Gastrocnemius medialis (tissue), 4 donors: ENCODE measurements at places on chromosomes 6 and 20.

GRCh38 chr20:61765871-61766654 lies 299.6 kb downstream of the TAF4 start:
- no peak for DNase-seq

GRCh38 chr6:157497579-157497978 lies 116.6 kb downstream of the ZDHHC14 start:
- no peak for DNase-seq

- no peak for DNase-seq
These were observed 1424.8 kb upstream of the EYS start for GRCh38 chr6:67131827-67132226.

DNA sequence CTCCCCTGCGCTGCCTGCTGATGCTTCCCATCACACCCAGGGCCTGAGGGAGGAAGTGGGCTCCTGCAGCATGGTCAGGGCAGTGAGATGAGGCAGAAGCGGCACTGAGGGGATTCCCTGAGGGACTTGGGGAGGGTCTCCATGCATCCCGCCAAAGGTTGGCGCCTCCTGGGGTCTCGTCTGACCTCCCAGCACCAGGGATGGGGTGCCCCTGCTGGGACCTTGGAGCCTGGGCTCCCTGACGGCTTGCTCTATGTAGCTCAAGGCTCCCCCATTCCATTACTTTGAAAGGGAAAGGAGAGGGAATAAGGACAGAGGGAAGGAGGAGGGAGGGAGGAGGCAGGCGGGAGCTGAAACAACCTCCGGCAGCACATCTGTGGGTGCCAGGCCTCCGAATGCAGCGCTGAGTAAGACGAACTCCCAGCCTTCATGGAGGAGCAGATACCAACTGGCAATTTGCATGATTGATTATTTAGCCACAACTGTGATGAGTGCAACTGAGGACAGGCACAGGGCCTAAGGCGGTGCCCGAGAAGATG lies 259.3 kb downstream of the ERMARD start:
- DNase-seq: no peak

DNA sequence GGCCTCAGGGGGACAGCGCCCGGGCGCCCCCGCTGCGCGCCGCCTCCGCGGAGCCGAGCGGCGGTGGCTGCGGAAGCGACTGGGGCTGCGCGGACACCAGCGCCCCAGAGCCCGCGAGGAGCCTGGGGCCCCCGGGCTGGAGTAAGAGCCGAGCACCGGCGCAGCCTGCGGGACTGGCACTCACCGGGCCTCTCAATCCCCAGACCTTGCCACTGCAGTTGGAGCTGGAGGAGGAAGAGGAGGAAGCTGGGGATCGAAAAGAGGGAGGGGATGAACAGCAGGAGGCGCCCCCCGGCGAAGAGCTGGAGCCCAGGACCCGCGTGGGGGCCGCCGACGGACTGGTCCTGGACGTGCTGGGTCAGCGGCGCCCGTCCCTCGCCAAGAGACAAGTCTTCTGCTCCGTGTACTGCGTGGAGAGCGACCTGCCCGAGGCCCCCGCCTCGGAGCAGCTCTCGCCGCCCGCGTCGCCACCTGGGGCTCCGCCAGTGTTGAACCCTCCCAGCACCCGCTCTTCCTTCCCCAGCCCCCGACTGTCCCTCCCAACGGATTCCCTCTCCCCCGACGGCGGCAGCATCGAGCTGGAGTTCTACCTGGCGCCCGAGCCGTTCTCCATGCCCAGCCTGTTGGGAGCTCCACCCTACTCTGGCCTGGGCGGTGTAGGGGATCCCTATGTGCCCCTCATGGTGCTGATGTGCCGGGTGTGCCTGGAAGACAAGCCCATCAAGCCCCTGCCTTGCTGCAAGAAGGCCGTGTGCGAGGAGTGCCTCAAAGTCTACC lies 590 bp downstream of the RNF217 start:
- peak; percentile 39 for DNase-seq

- DNase-seq: no peak
These were observed 67.7 kb downstream of the SYNJ2 start for GRCh38 chr6:158049055-158050028.
